ENCODE measurements at places on chromosomes 7 and 10. TPM values are rescaled to one million over a fixed set of nuclear protein-coding genes. Genes with fewer than 3 reads are reported as not detected.

RASA4B gene
- 1.7 TPM for total RNA-seq

CARD11 gene
- 1.8 TPM for total RNA-seq

AIFM2 gene
- 37.4 TPM for total RNA-seq

TFR2 gene
- total RNA-seq: 2.4 TPM

NUTM2E gene
- total RNA-seq: 0.53 TPM

PNLIP gene
- total RNA-seq: not detected

CH25H gene
- not detected for total RNA-seq

MDH2 gene
- 418 TPM for total RNA-seq

DRGX gene
- total RNA-seq: 0.09 TPM

TRIM73 gene
- 2.2 TPM for total RNA-seq

CNPY1 gene
- not detected for total RNA-seq

THNSL1 gene
- 3.6 TPM for total RNA-seq

STAMBPL1 gene
- 35.2 TPM for total RNA-seq

CHAT gene
- total RNA-seq: not detected

IMMP2L gene
- 19.7 TPM for total RNA-seq

Measured in A549 treated with CORT108297 at 1 μM for 4 hours (cell line).